ENCODE measurements at places on chromosomes 11 and 22.

- no peak for DNase-seq
Measured at GRCh38 chr22:40265783-40266182, 80.5 kb upstream of the ADSL start.

DNA sequence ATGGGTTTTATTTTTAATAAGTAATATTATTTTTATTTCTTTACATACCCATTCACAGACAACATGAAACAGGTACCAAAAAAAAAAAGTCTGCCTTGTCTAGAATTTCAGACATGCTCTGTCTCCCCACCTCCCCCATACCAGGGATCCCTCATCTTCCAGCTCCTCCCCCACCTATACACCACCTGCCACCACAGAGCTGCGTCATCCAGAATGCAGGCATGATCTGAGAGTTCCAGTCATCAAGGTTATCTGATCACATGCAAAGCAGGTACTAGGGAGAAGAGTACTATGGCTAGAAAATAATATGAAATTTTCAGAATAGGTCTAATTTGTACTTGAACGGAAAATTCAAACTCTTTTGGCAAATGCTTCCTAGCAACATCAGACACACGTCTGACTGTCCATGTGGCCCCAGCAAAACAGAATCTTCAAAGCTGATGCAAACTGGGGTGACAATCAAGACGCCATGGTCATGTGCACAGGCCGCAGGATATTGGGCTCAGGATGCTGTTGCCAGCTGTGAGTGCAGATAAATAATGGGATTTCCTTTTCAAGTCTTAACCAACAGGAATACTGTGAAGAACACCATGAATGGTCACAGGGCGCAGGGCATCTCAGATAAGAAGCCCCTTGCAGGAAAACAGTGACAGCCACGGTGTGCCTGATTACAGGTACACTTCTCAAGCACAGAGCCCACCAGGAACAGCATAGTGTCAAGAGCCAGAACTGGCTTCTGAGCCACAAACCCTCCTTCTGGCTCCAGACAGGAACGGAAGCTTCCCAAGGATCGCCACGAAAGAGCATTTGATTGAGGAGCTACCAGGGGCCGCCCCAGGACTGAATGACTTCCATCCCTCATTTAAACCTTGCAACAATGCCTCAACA is 169.5 kb downstream of the EFCAB6 start:
- DNase-seq, result no peak

GRCh38 chr11:69774354-69775162 is 583 bp downstream of the FGF4 start:
- no peak for DNase-seq

DNA sequence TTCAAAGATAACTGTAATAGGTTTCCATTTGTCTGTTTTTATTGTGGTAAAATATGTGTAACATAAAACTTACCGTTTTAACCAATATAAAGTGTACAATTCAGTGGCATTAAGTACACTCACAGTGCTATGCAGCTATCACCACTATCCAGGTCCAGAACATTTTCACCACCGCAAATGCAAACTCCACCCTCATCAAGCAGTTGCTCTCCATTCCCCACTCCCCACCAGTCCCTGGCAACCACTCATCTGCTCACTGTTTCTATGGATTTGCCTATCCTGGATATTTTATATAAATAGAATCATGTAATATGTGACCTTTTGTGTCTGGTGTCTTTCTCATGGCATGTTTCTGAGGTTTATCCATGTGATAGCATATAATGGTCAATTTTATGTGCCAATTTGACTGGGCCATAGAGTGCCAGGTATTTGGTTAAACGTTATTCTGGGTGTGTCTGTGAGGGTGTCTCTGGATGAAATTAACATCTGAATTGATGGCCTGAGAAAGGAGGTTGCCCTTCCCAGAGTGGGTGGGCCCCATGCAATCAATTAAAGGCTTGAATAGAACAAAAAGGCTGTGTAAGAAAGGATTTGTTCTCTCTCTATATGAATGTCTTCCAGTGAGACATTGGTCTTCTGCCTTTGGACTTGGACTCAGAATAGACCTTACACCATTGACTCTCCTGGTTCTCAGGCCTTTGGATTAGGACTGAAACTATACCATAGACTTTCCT is 17.2 kb upstream of the SMCO4 start:
- no peak for DNase-seq

GRCh38 chr11:109000531-109000930 is 335.7 kb downstream of the DDX10 start:
- no peak for DNase-seq

- DNase-seq, result no peak
Measured at GRCh38 chr22:30695871-30696655, 1.4 kb downstream of the OSBP2 start.

DNA sequence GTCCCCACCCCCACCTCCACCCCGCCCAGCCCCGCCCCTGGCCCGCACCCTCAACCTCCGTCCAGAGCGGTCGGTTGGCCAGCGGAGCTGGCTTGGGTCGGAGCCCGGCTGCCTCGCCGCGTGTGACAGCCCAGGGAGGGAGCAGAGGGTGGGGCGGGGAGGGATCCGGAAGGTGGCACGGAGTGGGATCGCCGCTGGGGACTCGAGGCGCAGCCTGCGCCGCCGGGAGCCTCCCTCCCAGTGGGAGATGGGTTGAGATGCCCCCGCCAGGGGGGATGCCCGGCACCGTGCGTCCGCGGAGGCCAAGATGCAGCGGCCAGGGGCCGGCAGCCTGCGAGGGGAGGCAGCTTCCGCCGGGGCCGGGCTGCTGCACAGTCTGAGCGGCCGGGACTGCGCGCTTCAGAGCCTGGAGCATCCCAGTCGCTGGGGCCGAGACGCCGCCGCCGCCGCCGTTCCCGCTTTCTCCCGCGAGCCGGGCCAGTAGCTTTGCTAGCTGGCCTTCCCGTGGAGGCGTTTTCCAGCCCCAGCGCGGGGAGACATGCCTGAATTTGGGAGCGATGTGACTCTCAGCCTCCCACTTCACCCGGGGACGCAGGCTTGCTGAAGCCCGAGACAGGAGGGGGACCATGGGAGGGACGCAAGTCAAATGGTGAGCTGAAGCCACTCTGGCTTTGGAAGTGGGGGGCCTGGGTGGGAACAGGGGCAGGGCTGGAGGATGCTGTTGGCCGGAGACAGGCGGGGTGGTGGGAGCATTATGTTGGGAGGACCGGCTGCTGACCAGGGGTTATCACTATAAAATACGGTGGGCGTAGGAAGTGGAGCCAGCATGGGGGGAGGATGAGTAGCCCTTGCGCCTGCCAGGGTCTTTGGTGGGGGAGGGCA is 40.2 kb downstream of the DIXDC1 start:
- peak; percentile 4 for DNase-seq

GRCh38 chr11:454043-454442 is 4.0 kb downstream of the PTDSS2 start:
- no peak for DNase-seq

DNA sequence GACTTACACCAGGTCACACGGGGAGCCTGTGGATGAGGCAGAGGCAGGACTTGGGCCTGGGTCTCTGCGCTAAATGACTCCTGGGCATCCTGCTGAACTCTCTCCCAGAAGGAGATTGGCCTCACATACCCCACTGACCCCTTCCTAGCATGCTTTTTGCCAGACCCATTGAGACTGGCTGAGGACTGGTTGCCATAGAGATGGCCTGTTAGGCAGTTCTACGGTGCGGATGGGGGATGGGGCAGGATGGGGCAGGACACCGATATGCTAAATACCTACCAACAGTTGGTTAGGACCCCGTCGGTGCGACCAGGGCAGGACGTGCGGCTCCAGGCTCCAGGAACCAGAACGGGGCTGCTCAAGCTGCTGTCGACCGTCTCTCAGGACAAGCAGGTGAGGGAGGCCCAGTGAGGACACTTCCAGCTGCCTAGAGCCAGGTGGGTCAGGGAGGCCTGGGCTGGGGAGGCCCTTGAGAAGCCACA is at the start of gene TSGA10IP:
Gene TSGA10IP (plus strand): TSS at position 51 of the 482 bp plus-strand sequence. CDS start 196 bp downstream, at position 247.
- DNase-seq, result no peak

DNA sequence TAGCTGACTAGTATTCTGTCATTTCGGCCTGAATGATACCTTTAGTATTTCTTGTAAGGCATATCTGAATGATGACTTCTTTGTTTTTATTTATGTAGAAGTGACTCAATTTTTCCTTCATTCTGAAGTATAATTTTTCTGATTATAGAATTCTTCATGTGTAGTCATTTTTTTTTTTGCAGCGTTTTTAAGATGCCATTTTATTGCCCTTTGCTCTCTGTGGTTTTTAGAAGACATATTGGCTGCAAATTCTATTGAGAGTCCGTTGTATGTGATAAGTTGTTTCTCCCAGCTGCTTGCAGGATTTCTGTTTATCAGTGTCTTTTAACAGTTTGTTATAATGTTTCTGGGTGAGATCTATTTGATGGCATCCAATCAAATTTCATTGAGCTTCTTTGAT is 1224.8 kb downstream of the JRKL start:
- no peak for DNase-seq

GRCh38 chr11:31445621-31446020 is 63.8 kb downstream of the IMMP1L start:
- DNase-seq, result no peak

- DNase-seq, result peak; percentile 40
Measured at GRCh38 chr22:43993072-43993760, 30.9 kb upstream of the PARVB start.

DNA sequence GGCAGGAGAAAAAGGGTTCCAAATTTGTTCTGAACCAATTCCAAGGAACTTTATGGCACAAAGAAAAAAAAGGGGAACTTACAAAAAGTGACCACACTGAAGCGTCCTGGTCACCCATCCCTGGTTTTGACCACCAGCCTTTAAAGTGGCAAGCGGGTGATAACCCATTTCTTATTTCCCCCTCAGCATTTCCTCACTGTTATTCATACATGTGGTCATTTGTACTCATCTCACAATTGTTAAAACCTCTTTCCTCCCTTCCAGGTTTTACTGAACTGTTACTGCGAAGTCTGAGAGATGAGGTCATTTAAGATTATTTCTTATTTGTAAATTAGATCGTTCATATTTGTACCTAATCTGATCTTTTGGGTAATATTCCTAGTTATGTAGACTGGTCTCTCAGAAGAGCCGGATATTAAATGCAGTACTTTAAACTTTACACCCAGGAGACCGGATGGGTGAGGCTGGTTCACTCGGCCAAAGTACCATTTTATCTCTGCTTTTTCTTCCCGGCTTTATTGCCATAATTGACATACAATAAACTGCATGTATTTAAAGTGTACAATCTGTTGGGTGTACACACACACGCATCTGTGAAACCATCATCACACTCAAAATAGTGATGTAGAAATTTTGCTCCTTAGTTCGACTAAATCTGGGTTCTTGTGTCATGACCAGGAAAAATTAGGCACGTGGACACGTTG is 47.0 kb downstream of the CDPF1 start:
- DNase-seq, result no peak

- DNase-seq, result no peak
Measured at GRCh38 chr11:66564984-66565383, 3.4 kb downstream of the CTSF start.

DNA sequence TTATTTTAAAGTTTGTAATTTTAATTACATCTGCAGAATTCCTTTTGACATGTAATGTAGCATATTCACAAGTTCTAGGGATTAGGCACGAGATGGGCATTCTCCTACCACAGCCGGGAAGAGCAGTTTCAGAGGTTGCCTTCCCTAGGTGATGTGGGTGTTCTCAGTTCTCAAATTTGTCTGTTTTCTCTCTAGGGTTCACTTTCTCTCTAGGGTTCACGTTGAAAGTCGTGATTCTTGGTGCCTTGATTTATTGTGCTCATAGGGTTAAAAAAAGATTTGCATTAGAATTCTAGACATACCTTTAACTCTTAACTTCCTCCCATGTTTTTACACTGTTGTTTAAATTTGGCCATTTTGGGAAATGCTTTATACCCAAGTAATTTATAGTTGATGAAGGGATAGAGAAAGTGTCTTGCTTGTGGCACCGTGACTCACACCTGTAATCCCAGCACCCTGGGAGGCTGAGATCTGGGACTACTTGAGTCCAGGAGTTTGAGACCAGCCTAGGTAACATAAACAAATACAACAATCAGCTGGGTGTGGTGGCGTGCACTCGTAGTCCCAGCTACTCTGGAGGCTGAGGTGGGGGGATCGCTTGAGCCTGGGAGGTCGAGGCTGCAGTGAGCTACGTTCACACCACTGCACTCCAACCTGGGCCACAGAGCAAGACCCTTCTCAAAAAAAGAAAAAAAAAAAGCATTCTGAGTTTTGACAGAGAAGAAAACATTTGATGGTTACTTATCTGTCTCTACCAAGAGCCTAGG is 3.6 kb downstream of the MED15 start:
- DNase-seq, result no peak

DNA sequence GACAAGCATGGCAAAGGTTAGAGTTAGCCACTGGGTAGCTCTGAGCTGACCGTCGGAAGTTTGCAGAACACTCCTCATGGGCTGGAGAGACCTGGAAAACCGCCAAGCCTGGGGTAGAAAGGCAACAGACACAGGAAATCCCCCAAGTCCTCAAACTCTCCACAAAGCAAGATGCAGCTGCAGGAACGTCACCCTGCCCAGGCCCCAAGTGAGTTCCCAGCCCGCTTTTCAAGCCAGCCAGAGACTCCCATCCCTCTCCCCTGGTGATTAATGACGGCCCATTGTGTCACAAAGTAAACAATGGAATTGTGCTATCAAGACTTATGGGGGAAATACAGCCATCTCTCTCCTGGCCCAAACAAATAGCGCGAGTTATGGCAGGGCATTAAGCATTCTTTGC is 633.0 kb downstream of the TBC1D22A start:
- DNase-seq, result no peak

GRCh38 chr11:120660024-120660565 is 148.5 kb downstream of the GRIK4 start:
- DNase-seq, result peak; percentile 20

GRCh38 chr11:69962152-69962551 is 116.0 kb upstream of the ANO1 start:
- DNase-seq, result no peak

DNA sequence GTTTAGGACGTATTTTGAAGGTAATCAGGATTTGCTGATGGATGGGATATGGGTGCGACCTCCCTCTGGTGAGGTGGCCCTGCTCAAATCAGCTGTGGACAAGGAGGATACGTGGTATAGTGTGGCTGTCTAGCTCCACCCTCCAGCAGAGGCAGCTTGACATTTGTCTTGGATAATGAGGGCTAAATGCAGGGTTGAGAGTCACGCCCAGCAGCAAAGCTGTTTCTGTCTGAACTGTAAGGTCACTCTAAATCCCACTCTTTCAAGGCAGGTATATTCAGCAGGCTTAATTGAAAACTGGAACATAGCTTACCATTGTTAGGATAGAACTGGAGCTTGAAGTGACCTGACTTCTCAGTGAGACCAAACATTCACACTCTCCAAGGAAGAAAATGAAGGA is 98.7 kb downstream of the SWAP70 start:
- no peak for DNase-seq

Measured in stimulated activated CD8-positive, alpha-beta memory T cell treated with anti-CD3 and anti-CD28 coated beads, Interleukin-2, amount 100 ng/mL, for 48 hours (primary cell).